CD4-positive, alpha-beta T cell treated with Interleukin-17A for 4 hours (primary cell): ENCODE measurements at places on chromosomes 4 and X.

GRCh38 chr4:56321251-56321650, 66.0 kb downstream of the AASDH start:
- no peak for DNase-seq

DNA sequence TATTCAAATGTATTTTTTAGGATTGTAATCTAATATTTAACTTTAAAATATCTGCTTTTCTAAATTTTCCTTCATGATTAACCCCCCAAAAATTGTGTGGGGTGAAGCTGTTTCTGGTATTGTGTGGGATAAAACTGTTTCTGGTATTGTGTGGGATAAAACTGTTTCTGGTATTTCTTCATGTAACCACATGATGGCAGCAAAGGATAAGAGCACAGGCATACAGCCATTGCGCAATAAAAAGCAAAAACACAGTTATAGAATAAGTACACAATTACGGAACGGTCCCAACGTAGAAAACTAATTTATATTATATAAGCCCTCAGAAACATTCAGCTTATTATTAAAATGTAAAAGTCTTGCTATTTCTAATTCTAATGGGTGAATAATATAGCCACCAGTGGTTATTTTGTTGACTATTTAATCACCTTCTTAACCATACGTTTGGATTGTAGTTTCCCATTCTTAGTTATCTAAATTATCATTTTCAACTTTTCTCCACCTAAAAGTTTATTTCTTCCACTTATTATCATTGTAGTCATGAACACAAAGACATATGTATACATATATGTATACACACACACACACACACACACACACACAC, 333.9 kb upstream of the FSTL5 start:
- DNase-seq, result no peak

DNA sequence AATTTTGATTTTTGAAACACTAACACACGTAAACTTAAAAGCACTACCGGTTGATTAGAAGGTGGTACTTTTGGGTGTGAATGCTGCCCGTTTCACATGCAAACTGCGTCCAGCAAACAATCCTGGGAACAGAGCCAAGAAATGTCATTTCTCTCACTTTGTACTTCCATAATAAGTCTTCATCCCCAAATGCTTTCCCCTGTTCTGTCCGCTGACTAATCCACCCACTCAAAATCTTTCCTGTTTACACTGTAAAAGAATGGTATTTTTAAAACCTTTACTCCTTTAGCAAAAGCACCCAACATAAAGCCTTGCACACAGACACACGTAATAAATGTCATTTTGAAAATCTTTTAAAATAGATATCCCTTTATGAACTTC, 39.1 kb upstream of the PDLIM5 start:
- no peak for DNase-seq

DNA sequence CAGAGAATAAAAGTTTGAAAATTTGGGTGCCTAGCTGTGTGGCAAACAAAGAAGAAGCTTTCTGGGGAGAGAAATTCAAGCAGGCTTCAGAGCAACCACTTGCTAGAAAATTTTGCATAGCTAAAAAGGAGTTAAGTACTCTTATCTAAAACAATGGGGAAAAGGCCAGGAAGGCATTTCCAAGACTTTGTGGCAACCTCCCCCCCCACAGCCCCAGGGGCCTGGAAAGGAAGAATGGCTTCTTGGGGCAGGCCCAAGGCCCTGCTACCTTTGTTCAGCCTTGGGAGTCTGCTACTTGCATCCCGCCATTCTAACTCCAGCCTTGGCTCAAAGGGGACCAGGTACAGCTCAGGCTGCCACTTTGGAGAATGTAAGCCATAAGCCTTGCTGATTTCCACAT, 102.2 kb downstream of the PTCHD1 start:
- DNase-seq, result no peak

- no peak for DNase-seq
Observed at GRCh38 chr4:7932287-7932686, 7.4 kb downstream of the AFAP1 start.

DNA sequence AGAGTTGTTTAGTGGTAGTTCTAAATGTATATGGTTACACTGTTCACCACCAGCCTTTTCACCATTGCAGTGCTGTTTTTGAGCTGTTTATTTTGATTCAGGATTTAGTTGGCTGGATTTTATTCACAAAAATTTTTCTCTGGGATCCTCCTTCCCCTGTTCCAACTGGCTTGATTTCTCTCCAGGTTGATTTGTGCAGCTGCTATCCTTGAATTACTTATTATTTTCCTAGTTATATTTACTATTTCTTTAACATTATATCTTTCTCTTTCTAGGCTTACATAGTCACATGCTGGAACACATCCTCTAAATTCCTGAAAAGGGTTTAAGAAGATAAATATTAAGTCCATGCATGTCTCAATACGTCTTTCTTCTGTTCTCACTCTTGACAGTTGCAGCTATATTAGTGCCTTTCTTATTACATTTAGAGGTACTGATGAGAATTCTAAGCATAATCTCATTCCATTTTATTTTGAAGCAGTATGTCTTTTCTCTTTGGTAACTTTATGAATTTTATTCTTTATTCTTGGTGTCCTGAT, 82.2 kb downstream of the SUPT20HL2 start:
- no peak for DNase-seq

- no peak for DNase-seq
Observed at GRCh38 chrX:126339928-126340327, 173.8 kb upstream of the DCAF12L2 start.

- no peak for DNase-seq
Observed at GRCh38 chr4:79013756-79014155, 74.5 kb upstream of the PAQR3 start.

GRCh38 chr4:143262838-143263237, 73.8 kb upstream of the GAB1 start:
- no peak for DNase-seq

- no peak for DNase-seq
Observed at GRCh38 chr4:8850830-8851188, 20.8 kb downstream of the HMX1 start.

GRCh38 chrX:110410603-110411002, 52.0 kb downstream of the RTL9 start:
- DNase-seq, result no peak
